ENCODE measurements at places on chromosomes 5 and 9.
A peak's percentile ranks its signal among the peaks of the same experiment; 100 is the strongest.

GRCh38 chr9:137745541-137745991 lies 126.8 kb downstream of the EHMT1 start:
- DNase-seq: no peak

DNA sequence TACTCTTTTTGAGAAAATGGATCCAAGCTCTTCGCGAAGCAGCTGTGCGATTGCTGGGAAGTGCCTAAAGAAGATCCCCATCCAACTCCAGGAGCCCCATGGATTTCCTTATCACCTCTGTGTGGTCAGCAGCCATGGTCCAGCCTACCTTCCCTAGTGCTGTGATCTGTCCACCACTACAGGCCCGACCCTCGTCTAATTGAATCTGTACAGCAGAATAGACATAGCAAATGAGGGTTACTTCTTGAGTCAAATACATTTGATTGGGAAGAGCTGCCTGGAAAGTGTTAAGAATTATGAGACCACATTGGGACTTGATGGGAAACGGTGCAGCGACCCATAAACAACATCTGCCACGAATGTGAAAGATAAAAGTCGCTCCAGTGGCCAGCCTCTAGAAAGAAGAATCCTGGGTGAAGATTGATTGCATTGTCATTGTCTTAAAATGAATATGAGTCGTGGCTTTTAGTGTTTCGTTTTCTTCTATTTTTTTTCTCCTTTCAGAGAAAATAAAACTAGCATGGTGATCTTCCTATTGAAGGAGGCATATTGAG lies 118.4 kb downstream of the PAM start:
- no peak for DNase-seq

GRCh38 chr9:127360829-127361228 lies 36.1 kb upstream of the SLC2A8 start:
- DNase-seq: no peak

- DNase-seq: no peak
These were observed 32.3 kb downstream of the NTRK2 start for GRCh38 chr9:84701801-84702200.

GRCh38 chr9:20592673-20593072 lies 29.6 kb downstream of the MLLT3 start:
- DNase-seq: no peak

- DNase-seq: no peak
These were observed 2.9 kb upstream of the ERAP2 start for GRCh38 chr5:96873449-96873848.

DNA sequence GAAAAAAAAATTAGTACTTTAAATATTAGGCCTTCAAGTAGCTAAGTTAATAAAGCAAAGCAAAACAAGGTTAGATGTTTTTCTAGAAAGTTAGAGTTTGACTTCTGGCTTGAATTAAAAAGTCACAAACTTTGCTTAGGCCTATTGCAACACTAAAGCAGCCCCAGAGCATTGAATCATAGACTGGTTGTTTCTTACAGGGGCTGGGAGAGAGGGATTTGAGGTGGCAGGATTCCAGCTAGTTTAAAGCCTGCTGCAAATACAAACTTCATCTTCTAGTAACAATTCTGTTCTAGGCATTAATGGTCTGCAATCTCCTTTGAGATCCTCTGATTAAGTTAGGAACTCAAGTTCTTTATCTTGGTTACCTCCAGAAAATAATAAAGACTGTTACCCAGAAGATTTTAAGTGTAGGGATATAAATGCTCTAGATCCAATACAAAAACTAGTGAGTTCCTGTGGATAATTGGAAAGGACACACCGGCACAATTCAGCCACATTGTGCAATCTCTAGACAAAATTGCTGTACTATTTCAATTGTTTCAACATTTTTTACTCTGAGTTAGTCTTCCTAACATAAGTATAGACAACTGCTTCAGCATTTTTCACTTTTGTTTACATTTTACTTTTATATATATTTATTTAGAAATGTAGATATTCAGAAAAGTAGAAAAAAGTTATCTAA lies 12.6 kb downstream of the OR13C5 start:
- no peak for DNase-seq

- no peak for DNase-seq
These were observed 20.4 kb upstream of the PRUNE2 start for GRCh38 chr9:76926324-76926741.

- peak; percentile 23 for DNase-seq
These were observed 21.8 kb upstream of the ANKRD18A start for GRCh38 chr9:38641985-38642864.

DNA sequence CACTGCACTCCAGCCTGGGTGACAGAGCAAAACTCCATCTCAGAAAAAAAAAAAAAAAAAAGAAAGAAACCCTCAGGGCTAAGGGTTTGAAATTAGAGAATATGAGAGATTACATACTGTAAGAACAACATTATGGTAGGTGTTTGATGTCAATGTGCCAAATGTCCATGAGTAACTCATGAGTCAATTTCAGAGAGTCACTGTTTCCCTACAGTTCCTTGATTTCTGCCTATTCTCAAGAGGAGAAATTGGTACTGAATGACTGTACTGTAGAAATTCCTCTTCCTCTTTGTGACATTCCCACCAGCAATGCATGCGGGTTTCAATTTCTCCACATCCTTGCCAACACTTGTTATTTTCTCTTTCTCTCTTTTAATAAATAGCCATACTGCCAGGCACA lies 35.2 kb downstream of the MARVELD2 start:
- DNase-seq: no peak

GRCh38 chr5:106269252-106269843 lies 1401.4 kb downstream of the EFNA5 start:
- no peak for DNase-seq

DNA sequence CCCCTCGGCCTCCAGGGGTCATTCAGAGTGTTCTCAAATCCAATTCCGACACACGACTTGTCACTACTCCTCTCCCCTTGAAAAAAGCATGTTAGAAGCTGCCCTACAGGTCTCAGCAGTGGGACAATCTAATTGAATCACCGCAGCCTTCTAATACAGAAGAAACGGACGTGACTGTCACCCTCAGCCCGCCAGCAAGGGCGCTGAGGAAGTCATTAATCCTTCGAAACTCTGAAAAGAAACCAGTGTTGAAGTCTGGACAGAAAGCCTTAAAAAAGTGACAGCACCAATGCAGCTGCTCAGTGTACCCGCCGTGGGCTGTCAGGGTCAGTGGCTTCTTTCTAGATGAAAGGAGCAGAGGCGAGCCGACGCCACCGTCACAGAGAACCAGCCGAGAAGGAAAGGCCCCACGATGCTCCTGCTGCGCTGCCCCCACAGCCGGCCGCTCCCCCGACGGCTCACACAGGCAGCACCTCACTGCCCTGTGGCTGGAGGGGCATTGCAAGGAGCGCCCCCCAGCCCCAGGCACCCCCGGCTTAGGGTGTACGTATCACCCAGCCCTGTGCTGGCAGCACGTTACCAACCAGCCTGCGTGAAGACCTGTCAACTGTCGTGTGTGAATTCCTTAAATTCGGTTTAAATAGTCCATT lies 5.7 kb downstream of the BRD3OS start:
- DNase-seq: no peak

DNA sequence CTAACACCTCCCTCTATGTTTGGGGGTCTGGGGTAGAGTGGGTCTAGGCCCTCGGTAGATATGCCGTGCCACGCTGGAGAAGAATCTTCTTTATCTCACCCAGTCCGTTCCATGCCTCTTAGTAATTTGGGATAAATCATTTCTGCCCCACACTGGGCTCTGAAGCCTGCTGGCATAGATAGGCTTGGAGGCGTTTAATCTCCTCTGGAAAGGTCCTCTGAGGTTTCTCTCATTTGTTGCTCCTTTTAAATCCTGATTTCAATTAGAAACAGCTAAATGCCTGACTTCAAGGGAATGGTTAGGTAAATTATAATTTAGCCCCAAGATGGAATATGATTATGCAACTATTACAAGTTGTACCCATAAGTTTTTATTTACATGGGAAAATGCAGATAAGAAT lies 57.8 kb upstream of the AKNA start:
- DNase-seq: no peak

GRCh38 chr5:120162321-120162720 lies 301.8 kb upstream of the PRR16 start:
- no peak for DNase-seq

GRCh38 chr5:171630350-171631065 lies 155.1 kb upstream of the SMIM23 start:
- no peak for DNase-seq

GRCh38 chr5:54651482-54652076 lies 134.0 kb downstream of the SNX18 start:
- no peak for DNase-seq

DNA sequence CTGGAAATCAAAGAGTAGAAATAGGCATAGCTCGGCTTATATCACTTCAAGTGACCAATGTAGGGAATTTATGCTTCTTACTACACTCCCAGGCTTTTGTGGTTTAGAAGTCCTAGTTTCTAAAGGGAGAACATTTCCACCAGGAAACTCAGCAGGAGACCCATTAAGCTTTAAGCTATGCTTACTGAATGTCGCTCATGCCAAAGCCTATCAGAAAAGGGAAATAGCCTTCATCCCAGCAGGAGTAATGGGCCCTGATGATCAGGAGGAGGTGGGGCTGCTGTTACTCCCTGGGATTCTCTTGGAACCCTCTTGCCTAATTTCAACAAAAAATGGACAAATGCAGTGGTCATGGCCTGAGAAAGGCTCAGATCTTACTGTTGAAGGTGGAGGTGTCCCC lies 54.5 kb upstream of the SEMA6A start:
- no peak for DNase-seq

- no peak for DNase-seq
These were observed 70.5 kb downstream of the PIK3R1 start for GRCh38 chr5:68285851-68286611.

DNA sequence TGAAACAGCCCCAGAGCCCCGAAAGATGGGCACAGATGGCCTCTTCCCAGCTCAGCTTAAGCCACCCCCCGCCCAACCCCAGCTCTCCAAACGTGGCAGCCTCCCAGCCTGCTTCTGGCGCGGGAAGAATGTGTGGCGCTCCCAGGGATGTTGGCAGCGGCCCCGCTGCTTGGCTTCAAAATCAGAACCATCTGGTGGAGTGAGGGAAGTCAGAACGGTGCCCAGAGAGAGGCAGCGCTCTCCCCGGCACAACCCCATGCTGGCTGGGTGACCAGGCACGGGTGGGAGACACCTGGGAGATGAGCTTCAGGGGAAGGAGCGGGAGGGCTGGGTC lies 72.7 kb upstream of the ORM1 start:
- no peak for DNase-seq

DNA sequence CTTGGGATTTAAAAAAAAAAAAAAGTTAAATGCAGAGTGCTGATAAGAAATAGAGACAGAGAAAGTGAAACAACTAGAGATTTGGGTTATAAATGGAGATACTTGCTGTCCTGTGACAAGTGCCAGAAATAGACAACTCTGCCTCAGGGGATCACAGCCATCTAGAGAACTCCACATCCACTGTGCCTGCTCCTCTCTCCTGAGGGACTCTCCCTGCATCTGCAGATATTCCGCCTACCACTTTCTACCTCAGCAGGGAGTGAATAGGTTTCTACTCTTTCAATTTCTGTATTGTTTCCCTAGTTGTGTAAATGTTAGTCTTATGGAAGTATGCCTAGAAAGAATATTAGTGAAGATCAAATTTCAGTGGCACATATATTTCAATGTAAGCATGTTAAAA lies 307.2 kb downstream of the HTR1A start:
- no peak for DNase-seq

DNA sequence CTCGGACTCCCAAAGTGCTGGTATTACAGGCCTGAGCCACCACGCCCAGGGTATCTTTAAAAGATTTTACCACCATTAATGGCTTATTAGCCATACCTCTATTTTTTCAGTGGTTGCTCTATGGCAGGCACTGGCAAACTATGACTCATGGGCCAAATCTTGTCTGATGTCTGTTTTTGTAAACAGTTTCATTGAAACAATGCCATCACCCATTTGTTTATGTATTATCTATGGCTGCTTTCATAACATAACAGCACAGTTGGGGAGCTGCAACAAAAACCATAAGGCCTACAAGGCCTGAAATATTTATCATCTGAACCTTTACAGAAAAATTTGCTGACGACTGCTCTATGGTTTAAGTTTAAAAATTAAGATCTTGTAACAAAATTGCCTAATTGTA lies 66.8 kb downstream of the SLC38A9 start:
- DNase-seq: no peak

DNA sequence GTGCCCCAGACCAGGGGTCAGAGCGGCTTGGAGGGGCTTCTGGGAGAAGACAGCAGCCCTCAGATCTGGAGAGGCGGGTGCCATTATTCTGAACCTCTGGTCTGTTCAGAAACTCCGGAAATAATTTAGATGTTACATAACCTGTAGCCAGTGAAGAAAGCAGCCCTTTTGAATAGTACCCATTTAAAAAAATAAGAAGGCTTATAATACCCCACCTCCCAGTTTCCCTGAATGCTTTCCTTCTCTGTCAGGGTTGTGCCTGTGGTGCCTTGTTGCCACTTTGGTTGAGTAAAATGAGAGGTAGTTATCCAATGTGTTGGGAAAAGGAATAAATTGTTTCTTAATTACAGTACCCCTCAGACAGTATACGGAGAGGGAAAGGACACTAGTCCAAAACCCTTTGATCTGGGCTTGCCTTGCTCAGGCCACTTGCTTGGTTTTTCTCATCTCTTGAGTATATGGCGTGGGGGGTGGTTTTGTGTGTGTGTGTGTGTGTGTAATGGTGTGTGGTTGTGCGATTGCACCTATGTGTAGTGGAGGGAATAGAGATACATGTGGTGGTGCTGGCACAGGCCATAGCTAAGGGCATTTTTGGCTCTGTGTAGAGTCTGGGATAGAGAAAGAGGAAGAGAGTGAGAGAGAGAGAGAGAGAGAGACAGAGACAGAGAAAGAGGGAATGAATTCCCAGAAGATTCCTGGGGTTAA lies 59.1 kb upstream of the TLR4 start:
- peak; percentile 49 for DNase-seq

DNA sequence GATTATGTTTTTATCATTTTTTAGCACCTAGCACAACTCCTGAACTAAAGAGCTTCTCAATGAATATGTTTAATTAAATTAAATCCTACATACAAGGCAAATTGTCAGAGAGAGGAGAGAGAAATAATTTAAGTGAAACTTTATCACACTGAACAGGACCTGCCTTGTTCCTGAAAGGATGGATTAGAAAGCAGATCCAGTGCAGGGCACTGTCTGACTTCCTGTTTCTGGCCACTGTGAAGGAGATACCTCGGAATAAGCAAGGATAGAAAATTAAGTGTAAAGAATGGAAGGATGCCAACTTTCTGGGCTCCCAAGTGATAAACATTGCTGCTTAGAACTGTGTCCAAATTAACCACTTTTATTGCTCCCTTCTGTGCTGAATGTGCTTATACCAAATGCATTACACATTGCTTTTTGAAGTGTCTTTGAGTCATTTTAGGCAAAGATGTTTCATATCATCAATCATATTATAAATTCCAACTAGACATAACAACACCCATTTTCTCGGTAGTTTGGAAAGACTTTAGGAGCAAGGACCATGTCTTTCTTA lies 89.1 kb upstream of the SPDL1 start:
- no peak for DNase-seq

DNA sequence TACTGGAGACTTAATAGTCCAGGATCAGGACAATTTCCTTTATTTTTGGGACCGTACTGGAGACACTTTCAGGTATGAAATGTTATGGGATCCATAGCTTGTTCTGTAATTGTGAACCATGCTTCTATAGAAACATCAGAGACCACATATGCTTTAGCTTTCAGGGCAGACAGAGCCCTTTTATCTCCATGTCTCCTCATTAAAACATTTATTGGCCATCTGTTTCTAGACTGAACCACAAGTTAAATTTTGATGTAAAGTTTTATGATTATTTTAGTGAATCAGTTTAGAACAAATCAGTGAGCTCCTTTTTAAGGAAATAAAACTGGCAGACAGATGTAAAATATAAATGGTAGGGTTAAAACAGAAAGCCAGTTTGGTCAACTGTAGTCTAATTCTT lies 62.0 kb downstream of the SLC27A6 start:
- no peak for DNase-seq

GRCh38 chr9:131126059-131126426 lies 657 bp downstream of the NUP214 start:
- no peak for DNase-seq
